ENCODE measurements at places on chromosomes 1 and 21.

- no peak for DNase-seq
Measured at GRCh38 chr1:231241750-231242149, 738 bp downstream of the GNPAT start.

DNA sequence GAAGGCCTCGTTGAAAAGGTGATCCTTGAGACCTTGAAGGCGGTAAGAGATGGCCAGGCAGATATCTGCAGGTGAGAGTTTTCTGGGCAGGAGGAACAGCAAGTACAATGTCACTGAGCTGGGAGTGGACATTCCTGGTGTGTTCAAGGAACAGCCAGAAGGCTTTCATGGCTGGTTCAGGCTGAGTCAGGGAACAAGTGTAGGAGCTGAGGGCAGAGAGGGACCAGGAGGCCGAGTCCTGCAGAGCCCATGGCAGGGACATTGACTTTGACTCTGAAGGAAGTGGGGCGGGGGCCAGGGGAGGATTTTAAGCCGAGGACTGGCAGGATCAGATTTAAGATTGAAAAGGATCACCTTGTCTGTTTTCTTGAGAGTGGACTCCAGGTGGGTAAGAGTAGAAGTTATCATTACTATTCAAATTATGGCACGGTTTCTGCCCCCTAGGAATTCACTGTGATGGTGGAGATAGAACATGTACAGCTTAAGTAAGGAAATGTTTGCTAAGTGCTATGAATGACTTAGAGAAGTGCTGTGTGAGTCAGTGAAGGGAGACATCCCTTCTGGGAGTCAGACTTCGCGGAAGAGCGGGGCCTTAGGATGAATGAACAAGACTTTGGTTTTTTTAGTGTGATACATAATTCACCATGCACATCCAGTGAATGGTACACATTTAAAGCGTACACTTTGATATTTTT lies 202.3 kb downstream of the KIF26B start:
- no peak for DNase-seq

DNA sequence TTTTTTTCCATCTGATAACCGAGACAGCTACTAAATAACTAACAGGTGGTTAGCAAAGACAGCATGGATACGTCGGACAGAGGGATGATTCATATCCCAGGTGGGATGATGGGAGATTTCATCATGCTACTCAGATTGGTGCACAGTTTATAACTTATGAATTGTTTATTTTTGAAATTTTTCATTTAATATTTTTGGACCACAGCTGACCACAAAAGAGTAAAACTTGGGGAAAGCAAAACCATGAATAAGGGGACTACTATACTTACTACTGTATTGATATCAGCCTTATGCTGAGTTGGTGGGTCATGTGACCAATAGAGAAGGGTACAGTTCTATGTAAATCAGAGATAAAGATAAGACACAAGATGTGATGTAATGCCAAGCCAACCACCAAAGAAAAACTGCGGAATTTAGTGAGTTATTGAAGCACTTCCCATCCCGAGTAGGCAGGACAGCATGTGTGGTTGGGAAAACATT lies 248.1 kb upstream of the C1orf105 start:
- no peak for DNase-seq

- peak; percentile 1 for DNase-seq
Measured at GRCh38 chr21:25243808-25244207, 363.5 kb downstream of the MRPL39 start.

GRCh38 chr1:2795926-2796325 lies 5.6 kb downstream of the TTC34 start:
- DNase-seq: no peak

DNA sequence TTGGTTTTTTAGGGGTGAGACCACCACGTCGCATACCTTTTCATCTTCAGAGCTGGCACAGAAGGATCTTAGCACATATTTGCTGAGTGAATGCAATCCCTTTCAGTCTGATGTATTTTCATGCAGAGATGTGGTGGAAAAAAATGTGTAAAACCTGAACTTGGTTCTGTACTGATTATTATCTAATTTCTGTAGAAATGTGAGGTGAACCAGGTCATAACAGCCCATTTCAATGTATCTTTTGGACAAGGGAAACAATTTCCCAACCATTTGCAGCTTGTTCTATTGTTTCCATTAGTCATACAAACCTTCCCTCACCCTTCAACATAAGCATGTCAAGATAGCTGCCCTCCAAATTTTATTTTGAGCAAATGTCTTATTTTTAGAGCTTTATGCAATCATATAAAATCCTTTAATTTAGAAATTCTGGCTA lies 46.8 kb upstream of the RUNX1 start:
- peak; percentile 73 for DNase-seq

- DNase-seq: no peak
Measured at GRCh38 chr1:13756557-13757315, 56.7 kb downstream of the PRDM2 start.

DNA sequence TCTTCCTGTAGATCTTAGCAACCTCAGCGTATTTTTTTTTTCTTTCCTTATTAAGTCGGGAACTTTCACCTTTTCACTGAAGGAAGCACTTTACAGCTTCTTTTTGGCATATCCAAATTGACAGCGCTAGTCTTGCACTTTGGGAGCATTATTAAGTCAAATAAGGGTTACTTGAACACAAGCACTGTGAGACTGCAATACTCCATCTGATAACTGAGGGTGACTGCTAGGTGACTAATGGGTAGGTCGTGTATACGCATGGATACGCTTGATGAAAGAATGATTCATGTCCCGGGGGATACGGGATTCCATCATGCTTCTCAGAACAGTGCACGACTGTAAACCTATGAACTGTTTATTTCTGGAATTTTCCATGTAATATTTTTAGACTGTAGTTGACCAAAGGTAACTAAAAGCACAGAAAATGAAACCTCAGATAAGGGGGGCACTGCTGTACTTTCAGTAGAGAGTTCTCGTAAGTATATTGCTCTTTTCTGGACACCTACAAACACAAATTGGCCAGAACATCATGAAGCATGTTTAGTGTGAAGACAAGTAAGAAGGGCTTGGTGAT lies 364.7 kb downstream of the SMYD3 start:
- peak; percentile 83 for DNase-seq

GRCh38 chr1:29202584-29203340 lies 21.1 kb upstream of the SRSF4 start:
- DNase-seq: peak; percentile 98

DNA sequence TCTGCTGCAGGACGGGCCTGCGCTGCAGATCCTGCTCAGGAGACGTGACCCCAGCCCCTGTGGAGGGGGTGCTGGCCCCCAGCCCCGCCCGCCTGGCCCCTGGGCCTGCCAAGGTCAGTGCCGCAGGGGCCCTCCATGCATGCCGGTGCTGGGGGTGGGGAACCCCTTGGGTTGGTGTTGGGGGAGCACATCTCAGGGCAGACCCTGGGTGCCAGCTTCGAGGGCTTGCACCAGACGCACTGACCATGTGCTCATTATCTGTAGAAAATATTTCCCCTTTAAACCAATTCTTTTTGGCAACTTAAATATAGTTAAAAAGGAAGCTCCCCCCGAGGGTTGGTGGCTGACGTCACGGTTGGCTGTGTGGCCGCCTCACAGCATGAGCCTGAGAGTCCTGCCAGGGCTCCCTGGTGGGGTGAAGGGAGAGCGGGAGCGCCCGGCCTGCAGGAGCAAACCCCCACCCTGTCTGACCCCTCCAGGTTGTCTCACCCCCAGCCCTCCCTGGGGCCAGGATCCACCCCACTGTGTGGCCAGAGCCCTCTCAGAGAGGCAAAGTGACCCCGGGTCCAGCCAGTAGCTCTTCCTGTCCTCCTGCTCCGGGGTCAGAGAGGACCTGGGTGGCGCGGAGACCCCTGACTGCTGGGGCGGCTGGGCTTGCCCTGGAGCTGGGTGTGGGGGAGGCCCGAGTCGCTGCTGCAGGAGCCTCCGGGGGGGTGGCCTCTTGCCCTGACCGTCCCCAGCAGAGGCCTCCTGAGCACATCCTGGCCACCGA lies 5.3 kb upstream of the PFKL start:
- DNase-seq: peak; percentile 22

GRCh38 chr1:27331922-27332321 lies 9.9 kb upstream of the SYTL1 start:
- no peak for DNase-seq

- no peak for DNase-seq
Measured at GRCh38 chr1:71372496-71372895, 291.7 kb upstream of the ZRANB2 start.

DNA sequence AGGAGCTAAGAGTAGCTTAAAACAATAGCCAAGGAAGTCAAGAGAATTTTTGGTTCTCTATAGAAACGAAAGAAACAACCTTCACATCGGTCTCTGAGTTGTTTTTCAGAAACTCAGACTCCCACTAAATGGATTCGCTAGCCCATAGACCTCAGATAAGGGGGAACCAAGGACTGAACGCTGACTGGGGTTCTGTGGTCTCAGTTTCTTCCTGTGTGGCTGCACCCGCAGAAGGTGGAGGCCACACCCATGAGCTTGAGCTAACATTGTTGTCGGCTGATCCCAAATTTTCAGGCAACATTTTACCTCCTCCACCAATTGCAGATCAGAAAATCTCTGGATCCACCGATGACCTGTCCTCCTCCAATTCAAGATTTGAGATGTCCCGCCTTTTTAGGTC lies 456.1 kb downstream of the AJAP1 start:
- no peak for DNase-seq

GRCh38 chr21:43949499-43950208 lies 62.5 kb upstream of the TRAPPC10 start:
- no peak for DNase-seq

DNA sequence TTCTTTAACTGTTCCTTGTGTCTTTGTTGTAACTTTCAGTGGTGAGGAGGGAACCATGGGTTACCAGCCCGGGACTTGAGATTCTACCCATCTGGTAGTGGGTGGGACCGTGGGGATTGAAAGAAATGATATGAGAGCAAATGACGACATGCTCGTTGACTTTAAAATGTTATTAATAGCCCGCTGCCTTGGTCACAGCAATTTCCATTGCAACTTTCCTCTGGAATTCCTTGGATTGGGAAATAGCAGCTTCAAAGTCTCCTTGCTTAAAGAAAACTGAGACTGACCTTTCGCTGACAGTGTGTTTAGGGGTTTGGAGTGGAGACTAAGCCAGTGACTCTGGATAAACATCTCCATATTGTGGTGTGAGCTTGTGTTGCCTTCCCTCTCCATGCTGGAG lies 44.2 kb upstream of the MARK1 start:
- peak; percentile 4 for DNase-seq

GRCh38 chr1:64497088-64497883 lies 27.4 kb downstream of the CACHD1 start:
- peak; percentile 24 for DNase-seq

GRCh38 chr1:201346337-201346939 lies 31.0 kb downstream of the TNNT2 start:
- peak; percentile 62 for DNase-seq

DNA sequence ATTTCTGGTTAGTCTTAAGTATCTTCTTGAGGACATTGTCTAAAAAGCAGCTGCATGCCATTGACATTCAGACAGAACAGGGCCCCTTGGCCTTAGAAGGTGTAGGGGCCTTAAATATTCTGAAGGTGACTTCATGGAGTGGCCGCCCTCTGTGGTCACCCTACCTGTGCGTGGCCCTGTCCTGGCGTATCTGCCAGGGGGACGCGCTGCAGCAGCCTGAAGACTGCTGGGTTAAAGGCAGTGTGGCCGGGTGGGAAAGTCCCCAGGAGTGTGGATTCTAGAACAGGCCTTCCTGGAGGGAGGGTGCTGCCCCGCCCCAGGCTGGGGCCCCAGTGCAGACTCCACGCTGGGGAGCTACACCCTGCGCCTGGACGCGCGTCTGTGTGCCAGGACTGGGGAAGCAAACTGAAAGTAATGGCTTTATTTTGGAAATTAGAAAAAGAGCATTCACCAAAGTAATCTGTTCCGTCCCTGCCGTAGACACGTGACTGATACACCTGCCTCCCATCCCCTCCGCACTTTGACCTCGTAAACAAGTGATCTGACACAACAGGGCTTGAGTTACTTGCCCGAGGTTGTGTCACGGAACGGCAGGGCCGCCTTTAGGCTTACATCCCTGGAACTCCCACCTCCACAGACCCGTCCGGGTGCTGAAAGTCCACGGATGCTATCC lies 1.8 kb downstream of the AGPAT3 start:
- DNase-seq: no peak

DNA sequence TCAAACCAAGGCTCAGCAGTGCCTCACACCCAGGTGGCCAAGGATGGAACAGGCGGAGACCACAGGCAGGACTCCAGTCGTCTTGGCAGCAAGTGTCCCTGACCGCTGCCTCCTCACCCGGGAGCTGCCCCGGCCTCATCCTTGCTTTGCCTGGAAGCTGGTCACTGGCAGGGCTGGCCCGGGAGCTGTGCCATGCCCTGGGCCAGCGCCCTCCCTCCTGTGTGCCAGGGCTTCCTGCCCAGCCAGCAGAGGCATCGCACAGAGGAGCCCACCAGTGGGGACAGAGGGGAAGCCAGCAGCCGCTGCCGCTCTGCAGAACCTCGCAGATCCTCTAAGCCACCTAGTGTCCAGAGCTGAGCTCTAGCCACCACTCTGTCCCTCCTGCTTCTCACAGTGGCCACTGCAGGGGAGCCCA lies 7.8 kb downstream of the CASZ1 start:
- no peak for DNase-seq

GRCh38 chr1:243851257-243851756 lies 1.3 kb upstream of the AKT3 start:
- DNase-seq: no peak

DNA sequence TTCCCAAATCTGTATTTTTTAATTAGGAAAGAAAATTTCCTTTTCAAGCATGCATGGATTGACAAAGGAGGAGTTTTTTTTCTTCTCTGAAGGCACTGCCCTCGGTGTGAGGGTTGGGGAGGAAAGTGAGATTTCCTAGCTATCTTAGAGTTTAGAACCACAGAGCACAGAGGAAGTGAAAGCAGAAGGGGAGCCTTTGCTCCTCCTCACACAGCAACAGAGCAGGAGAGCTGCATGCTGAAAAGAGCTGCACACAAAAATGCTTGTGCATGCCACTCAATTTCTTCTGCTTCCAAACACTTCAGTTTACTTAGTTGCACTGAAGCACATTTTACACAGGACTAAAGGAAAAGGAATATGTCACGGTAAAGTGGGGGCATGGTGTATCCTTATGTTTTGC lies 308.1 kb downstream of the GPATCH2 start:
- DNase-seq: no peak

GRCh38 chr21:28393279-28393678 lies 599.4 kb downstream of the LTN1 start:
- no peak for DNase-seq

GRCh38 chr21:41816583-41817165 lies 49.8 kb upstream of the RIPK4 start:
- peak; percentile 55 for DNase-seq

- DNase-seq: no peak
Measured at GRCh38 chr1:21337010-21337437, 46.8 kb upstream of the ECE1 start.
